Aorta (tissue), 5 donors: ENCODE measurements at places on chromosomes 3 and 15. TPM values are rescaled to one million over a fixed set of nuclear protein-coding genes. Genes with fewer than 3 reads are reported as not detected.

The HRH1 gene
- 45.1 TPM for total RNA-seq

The C3orf80 gene
- total RNA-seq: 0.49 TPM

The SLC12A1 gene
- 0.81 TPM for total RNA-seq

The PATL2 gene
- 2.2 TPM for total RNA-seq

The OR4M2 gene
- not detected for total RNA-seq

The GOLGA6L7 gene
- not detected for total RNA-seq

The RAB11A gene
- total RNA-seq: 156 TPM

The GPR160 gene
- 4.1 TPM for total RNA-seq

The SYNPR gene
- total RNA-seq: not detected

The SNRPN gene
- total RNA-seq: 112 TPM

The MUC13 gene
- total RNA-seq: 0.18 TPM

The LYZL4 gene
- total RNA-seq: not detected

GRCh38 chr3:144859161-144859560, 887.5 kb downstream of the DIPK2A start:
- no peak for DNase-seq

GRCh38 chr15:74552773-74553441, 11.9 kb downstream of the ARID3B start:
- no peak for DNase-seq

DNA sequence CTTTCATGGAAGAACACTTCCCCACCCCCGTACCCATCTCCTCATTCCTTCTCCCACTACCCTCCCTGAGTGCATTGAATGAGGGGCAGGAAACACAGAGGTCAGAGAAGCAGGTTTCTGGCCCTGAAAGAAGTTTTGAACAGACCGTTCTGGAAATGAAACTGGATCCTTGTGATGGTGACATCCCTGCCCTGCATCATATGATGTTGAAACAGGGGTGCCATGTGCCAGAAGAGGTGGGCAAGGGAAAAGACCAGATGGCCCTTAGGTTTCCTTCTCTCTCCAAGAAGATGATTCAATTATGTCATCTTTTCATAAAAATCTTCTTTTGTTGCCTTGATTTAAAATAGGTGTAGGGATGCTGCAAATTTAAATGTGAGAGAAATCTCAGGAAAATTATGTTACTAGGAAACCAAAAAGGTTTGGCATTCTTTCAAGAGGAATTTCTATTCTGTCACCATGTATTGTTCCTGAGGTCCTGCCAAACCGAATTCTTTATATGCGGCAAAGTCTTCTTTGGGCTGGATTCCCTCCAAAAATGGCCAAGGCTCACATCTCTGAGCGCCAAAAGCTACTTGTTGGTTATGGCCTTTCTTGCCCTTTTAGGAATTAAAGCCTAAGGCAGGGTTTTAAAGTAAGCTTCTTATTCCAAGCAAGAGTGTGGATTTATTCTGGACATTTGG, 19.9 kb upstream of the TNFAIP8L3 start:
- DNase-seq: no peak

- DNase-seq: no peak
These were observed 458.5 kb upstream of the ARRDC4 start for GRCh38 chr15:97502038-97502437.

DNA sequence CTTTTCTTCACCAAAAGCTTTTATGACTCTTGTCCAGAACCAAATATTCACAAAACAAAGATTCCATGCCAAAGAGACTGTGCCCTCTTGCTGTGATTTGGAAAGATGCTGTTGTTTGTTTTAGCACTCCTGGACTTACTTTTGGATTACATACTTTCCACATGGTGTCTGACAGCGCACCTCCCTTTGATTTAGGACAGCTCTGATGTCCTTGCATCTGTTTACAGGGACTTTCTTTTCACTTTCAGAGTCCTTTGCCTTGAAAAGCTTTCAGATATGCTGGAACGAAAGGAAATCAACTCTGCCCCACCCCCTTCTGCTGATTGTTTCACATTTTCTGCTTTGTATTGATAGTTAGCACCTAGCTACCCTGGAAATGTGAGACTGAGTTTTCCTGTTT, 133.0 kb upstream of the NR2E3 start:
- DNase-seq: no peak

- DNase-seq: no peak
These were observed 6.9 kb upstream of the MST1R start for GRCh38 chr3:49910409-49911123.

GRCh38 chr15:39239562-39239961, 341.3 kb upstream of the THBS1 start:
- no peak for DNase-seq

DNA sequence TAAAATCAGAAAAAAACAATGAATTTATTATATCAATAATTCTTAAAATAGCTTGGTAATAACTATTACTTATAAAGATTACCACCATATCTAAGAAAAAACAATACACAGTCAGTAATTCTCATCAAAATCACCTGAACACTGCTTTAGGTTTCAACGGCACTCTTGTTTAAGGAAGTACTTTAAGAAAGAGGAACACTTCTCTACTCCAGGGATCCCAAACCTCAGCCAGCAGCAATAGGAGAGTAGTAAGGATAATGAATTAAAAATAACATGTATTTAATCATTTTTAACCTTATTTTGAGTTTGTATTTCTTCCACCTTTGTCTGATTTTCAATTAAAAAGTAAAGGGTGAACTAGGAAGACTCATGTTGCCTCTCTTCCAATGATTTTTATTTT, 494.0 kb upstream of the NR2F2 start:
- DNase-seq: no peak

- no peak for DNase-seq
These were observed 3.2 kb upstream of the NANOGP8 start for GRCh38 chr15:35088329-35088728.

GRCh38 chr15:73530649-73531048, 87.7 kb downstream of the REC114 start:
- no peak for DNase-seq

DNA sequence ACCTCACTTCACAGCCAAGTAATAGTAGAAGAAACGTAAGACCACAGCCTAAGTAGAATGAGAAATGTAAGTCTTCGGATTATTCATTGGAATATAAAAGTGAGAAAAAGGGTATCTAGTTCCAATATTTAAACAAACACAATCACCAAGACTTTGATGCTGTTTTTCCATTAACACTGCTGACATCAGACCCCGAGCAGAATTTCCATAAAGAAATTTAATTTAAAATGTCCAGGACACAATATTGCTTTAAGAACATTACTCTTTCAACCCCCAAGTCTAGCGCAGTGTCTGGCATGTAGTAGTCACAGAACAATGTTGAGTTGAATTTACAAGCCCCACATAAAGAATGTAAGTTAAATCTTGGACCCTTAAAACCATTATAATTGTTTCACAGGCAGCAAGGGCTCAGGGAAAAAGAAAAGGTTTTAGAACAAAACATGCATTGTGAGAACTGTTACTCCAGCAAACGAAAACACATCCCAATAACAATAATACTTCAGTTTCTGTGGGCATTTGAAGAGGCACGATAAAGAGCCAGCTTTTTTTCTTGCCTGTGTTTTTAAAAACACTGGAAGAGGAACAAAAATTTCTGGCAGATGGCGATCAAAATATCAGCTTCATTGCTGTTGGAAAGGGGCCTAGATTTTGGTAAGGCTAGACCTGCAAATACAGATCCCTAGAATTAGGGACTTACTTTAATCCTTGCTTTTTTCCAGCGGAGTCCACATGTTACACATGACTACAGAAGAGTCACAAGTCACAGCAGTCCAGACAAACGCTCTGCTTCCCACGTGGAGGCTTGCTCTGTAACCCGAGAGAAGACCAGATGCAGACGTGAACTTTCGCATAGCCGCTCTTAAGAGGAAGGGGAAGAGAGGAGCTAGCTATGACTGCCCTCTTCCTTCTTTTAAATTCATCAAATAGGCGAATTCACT, 77.9 kb upstream of the IGSF10 start:
- peak; percentile 65 for DNase-seq

GRCh38 chr15:94061041-94061440, 170.3 kb upstream of the MCTP2 start:
- no peak for DNase-seq

DNA sequence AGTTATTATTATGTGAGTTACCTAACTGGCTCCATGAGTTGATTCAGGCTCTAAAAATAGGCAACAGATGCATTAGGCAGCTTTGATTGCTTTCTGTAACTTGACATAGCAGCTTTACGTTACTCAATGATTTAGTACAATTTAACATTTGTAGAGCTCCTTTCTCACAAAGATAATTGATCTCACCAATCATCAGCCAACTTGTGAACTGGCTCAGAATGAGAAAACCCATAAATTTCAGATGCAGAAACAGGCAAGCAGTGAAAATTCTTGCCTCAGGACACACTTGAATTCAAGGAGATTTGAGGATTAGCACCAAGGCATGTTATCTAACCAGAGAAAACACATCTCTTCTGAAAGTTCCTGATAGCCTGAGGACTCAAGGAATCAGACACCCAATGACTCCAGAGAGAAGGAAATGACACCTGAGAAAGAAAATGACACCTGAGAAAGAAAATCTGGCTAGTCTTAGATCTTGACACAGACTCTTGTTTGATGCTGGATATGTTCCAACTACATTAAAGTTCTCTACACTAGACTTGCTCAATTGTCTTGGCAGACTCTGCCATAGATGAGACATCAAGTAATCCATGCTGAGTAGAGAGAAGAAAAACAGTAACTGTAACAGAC, 315.1 kb upstream of the CBLB start:
- no peak for DNase-seq

GRCh38 chr3:1179146-1179545, 86.3 kb downstream of the CNTN6 start:
- no peak for DNase-seq

DNA sequence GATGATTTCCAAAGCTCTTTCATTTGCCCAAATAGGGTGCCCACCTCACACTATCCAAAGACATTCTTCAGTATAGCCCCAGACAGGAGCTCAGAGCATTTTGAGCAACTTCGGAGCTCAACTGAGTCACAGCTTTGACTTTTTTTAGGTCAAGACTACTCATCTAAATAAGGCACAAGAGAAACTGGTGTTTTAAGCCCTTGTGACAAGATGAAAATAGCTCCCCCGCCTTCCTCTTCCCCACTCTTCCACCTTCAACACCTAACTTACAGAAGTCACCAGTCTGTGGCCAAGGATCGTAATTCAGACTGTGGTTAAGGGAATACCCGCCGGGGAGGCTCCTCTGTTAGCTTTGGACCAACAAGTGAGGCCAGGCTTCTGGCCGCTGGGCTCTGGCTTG, 60.4 kb upstream of the CA12 start:
- DNase-seq: no peak

GRCh38 chr3:195574497-195575304, 9.0 kb downstream of the APOD start:
- DNase-seq: no peak

- no peak for DNase-seq
These were observed 6.1 kb downstream of the ERICH6 start for GRCh38 chr3:150697646-150698045.

GRCh38 chr15:98853617-98854420, 153.8 kb downstream of the PGPEP1L start:
- no peak for DNase-seq

- no peak for DNase-seq
These were observed 11.8 kb upstream of the ABHD10 start for GRCh38 chr3:111967068-111967467.

- DNase-seq: no peak
These were observed 177.9 kb downstream of the SATB1 start for GRCh38 chr3:18247139-18247695.

DNA sequence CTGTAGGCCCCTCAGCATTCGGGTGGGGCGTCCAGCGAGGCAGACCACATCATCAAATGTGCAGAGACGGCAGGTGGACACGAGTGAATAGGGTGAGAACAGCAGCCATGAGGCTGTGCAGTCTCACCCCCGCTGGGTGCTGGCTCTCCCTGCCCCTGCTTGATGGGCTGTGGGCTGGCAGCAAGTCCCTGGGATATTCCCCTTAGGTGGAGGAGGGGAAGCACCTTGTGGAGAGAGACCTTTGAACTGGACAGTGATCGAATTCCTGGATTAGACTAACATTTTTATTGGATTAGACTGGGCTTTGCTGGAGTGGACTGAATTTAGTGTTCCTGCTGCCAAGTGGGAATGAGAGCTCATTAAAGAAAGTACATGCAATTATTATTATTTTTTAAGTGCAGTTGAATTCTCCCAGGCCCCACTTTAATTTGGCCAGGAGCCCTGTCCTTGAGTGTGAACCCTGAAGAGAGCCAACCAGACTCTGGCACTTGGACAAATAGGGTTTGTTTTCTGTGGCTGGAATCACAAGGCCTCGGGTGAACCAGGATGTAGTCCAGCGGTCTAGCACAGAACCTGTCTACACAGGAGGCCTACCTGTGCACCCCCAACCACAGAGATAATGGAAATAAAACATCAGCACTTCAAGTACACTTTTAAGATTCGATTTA, 193.1 kb downstream of the ABHD5 start:
- DNase-seq: no peak

DNA sequence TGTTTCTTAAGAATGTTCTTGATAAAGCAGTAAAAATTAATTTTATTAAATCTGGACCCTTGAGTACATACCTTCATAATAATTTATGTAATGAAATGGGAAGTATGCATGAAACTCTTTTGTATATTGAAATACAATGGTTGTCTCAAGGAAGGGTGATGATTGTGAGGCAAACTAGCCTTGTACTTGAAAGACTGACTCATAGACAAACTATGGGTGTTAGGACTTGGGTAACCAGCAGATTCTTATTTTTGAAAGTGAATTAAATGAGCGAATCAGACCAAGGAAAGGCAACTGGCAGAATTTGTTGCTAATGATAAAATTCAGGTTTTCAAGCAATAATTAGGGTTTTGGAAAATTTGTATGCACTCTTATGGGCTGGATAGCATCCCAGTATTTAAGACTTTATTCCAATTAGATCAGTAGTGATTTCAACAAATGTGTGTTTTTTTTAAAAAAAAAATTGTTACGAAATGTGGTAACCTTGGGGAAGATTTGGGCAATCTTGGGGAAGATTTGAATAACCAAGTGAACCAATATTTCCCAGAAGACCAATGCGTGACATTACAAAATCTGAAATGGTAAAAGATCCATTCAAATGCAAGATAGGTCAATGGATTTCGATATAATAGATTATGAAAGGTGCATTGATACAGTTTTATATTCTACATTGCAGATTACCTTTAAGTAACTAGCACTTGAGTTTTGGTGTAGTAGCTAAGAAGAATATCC, 42.0 kb downstream of the ATP2C1 start:
- DNase-seq: no peak

GRCh38 chr15:48984811-48985352, 21.2 kb upstream of the SHC4 start:
- DNase-seq: no peak

- no peak for DNase-seq
These were observed 21.4 kb downstream of the IL20RB start for GRCh38 chr3:136979204-136979603.

DNA sequence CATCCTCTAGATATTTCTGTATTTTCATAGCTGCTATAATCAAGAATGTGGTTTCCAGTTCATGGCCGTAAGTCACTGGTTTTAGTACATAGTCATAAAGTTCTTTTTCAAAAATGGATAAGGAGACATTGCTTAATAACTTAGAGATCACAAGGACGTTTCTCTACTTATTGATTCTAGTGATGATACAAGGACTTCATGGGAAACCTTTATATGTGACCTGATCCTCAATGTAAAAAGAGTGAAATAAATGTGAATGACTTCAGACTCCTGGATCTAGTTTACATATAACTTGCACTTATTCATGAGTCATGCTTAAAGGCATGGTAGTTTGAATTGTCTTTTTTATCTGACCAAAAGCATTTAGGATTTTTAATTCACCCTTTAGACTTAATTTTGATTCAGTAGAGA, 35.2 kb downstream of the TSC22D2 start:
- DNase-seq: no peak

- DNase-seq: no peak
These were observed 34.3 kb upstream of the SNRPA1 start for GRCh38 chr15:101329309-101329863.

GRCh38 chr3:71372911-71373637, 210.5 kb downstream of the FOXP1 start:
- DNase-seq: no peak
